ENCODE measurements at places on chromosomes 6 and 20.

DNA sequence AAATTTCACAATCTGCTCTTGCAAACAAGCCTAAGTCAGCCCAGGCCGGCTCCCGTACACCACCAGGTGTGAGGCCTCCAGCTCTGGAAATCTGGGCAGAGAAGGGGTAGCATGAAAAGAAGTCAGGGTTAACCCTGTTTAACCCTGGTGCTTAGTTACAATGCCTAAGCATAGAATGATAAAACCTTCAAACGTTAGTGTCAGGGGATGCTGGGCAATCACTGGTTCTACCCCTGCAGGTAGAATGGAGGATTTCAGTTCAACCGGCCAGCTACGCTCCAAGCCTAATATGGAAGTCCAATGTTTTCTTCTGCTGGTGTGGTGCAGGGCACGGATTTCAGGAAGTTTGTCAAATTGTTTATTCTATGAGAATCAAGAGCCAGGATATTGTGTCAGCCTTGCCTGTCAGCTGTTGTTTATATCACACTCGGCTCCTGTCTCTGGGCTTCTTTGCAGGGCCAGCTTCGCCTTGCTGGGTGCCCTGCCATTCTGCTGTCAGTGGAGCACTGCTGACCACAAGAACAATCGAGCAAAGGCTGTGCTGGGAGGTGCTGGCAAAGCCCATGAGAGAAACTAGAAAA lies 20.2 kb upstream of the CD93 start:
- DNase-seq: no peak

DNA sequence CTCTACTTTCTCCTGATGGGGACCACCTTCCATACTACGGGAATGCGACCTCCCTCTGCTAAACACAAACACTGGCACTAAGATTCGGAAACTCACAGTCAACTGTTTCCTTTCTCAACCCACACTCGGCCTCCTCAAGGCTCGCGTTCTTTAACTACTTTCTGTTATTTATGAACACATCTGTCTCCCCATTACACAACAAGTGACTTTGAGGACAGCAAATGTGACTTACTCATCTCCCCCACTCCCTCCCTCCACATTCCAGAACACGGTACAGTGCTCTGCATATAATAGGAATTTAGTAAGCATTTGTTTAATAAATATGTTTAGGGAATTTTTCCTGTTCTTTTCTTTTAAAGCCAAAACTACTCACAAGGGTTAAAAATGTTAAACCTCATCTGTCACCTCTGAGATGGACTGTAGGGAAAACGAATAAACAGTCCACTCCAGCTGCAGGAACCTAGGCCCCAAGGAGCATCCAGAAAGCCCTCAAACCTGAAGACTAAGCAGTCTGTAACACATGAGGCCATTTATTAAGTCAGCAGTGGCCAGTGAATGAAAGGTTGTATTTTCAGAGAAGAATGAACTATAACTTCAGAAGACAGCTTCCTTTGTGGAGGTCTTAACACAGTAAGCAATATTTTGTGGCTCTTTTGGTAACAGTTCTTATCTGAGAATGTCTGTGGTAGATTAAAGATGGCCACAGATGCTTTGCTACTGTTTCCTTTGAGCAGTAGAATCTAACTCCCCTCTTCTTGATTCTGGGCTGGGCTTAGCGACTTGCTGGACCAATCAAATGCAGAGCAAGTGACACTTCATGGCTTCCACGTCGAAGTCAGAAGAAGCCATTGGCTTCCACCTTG lies 209.6 kb upstream of the DTNBP1 start:
- no peak for DNase-seq

- DNase-seq: peak; percentile 5
Measured at GRCh38 chr6:96391776-96392360, 129.7 kb upstream of the UFL1 start.

DNA sequence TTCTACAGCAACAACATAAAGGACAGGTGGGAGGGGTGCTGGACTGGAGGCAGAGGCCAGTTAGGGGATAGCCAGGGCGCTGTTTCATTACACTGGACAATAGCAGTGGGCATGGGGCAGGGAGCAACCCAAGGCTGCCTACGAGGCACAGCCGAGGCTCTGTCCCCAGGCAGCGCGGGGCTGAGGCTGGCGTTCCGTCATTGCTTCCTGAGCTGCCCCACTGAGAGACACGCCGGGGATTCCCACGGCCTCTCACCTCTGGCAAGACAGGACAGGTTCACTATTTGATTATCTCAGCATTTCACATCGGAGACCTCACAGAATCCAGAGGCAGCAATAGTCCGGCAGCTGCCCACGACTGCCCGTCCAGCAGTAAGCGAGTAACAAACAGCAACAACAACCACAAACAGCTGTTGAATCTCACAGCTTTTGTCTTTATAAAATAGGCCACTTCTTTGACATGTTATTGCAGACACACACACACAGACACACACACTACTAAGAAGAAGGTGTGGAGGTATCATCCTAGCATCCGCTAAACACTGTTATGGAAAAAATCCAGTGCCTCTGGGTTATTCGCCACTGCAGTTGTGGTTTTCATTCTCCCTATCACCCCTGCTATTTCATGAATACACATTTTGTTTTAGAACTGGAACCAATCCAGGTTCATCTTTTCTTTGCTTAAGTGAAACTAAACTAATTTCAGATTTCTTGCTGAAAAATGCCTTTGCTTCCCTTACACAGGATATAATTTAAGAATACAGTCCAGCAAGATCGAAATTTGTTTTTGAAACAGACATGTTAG lies 19.5 kb downstream of the KIF25 start:
- DNase-seq: no peak

GRCh38 chr6:113625850-113626249 lies 231.3 kb upstream of the MARCKS start:
- no peak for DNase-seq

DNA sequence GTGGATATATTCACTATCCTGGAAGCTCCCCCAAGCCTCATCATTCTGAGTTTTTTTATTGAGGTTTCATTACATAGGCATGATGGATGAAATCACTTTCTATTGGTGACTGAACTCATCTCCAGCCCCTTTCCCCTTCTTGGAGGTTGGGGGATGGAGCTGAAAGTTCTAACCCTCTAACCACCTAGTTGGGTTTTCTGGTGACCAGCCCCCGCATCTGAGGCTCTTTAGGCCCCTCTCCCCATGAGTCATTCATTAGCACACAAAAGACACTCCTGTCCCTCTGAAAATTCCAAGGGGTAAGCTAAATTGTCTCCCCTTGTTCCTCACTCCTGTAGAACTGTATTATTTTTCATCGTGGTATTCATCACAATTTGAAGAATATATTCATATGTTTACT lies 33.3 kb downstream of the GFRA4 start:
- no peak for DNase-seq

- peak; percentile 39 for DNase-seq
Measured at GRCh38 chr6:34182751-34183531, 37.1 kb upstream of the GRM4 start.

GRCh38 chr6:118188561-118188960 lies 281.5 kb downstream of the SLC35F1 start:
- no peak for DNase-seq

DNA sequence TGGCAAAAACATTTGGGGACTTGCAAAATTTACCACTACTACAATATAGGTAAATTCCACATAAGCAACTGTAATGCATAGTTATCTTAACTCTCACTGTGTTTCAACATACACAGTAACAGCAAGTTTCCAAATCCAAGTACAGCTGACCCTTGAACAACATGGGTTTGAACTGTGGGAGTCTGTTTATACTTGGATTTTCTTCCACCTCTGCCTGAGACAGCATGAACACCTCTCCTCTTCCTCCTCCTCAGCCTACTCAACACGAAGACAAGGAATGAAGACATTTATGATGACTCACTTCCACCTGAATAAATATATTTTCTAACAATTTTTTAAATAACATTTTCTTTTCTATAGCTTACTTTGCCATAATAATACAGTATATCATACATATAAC lies 25.6 kb downstream of the MAN1A1 start:
- no peak for DNase-seq

DNA sequence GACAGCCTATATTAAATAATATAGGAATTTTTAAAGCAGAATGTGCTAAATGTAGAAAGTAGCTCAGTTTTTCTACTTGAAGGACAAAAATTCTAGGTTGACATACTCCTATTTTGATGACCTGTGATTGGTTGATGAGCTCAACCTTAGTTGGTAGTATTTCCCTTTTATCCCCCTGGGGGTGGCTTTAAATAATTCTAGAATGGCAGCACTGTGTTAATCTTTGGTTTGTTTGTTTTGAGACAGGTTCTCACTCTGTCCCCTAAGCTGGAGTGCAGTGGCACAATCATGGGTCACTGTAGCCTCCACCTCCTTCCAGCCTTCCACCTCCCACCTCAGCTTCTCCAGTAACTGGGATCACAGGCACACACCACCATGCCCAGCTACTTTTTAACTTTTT lies 29.2 kb downstream of the FARS2 start:
- DNase-seq: no peak

DNA sequence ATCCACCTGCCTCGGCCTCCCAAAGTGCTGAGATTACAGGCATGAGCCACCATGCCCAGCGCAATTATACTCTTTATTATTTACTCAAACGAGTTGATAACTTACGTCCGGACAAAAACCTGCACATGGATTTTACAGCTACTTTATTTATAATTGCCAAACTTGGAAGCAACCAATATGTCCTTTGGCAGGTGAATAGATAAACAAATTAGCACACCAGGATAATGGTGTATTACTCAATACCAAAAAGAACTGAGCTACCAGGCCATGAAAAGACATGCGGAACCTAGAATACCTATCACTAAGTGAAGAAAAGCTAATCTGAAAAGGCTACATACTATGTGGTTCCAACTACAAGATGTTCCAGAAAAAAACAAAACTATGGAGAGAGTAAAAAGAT lies 168.1 kb downstream of the ASCC3 start:
- DNase-seq: no peak

DNA sequence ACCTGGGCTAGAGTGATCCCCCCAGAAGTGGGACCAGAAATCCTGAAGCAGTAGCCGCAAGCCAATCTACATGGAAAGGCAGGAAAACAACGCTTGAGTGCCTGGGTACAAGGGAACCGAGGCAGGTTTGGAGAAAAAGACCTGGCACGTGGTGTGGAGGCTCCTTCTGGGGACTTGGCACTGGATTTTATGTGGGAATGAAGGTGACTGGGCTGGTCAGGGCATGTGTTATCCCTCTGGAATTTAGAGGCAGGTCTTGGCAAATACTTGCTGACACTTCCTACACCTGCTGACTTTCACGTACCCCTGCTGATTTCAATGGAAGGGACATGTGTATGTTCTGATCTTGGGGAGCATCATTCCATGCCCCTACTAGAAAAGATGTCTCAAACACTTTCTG lies 25.0 kb upstream of the FAM217A start:
- no peak for DNase-seq

- peak; percentile 24 for DNase-seq
Measured at GRCh38 chr6:87700397-87701343, 1.4 kb downstream of the AKIRIN2 start.

- DNase-seq: no peak
Measured at GRCh38 chr6:133546098-133546497, 304.9 kb downstream of the EYA4 start.

DNA sequence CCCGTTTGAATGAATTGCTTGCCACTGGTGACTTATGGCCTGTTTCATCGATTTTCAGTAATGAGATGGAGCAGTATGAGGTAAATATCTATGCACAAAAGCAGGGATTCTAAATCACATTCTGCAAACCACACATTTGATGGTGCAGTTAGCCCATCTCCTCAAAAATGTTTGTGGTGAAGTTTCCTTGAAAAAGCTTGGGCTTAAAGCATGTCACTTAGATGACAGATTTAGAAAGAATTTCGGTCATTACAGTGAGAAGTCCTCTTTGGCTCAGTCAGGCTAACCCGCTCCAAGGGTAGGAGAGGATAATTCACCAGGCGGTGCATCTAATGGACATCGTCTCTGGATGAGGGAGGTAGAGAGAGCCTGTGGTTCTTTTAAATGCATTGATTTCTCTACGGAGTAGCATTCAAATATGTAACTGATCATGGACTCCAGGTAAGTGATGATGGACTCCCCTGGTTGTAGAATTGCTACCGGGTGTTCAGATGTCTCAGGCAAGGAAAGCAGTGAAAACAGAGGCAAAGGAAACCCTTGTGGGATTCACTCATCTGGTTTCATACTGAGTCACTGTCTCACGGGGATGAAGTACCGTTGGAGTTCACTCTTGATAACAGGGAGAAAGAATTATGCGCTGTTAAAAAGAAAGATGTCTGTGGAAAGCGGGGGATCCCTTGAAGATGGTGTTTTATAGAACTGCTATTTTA lies 65.3 kb downstream of the AIG1 start:
- no peak for DNase-seq

DNA sequence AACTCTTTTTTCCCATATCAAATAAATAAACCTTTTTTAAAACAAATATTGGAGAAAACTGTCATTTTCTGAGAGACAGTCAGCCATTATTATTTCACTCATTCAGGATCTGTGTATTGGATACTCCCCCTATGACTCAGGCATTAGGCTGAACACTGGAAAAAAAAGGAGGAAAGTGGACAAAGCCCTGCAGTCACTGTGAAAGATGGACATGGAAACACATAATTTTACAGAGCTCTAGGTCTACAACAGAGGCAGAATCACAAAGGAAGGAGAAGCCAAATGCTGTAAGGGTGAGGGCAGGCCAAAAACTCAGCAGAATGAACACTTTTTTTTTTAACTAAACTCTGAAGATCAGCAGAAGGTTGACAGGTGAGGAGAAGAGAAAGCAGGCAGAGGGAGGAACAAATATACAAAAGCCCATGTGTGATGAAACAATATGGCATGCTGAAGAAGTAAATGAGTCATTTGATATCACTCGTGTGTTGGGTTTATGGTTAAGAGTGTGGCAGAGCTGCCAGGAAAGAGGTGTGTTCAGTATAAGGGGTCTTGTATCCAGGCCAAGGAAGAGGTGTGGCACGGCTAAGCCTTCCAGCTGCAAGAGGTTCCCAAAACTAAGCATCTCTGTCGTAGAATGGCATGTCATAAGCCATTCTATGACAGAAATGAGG lies 39.1 kb downstream of the EPB41L2 start:
- no peak for DNase-seq

- no peak for DNase-seq
Measured at GRCh38 chr20:38161412-38161774, 3.7 kb downstream of the TGM2 start.

DNA sequence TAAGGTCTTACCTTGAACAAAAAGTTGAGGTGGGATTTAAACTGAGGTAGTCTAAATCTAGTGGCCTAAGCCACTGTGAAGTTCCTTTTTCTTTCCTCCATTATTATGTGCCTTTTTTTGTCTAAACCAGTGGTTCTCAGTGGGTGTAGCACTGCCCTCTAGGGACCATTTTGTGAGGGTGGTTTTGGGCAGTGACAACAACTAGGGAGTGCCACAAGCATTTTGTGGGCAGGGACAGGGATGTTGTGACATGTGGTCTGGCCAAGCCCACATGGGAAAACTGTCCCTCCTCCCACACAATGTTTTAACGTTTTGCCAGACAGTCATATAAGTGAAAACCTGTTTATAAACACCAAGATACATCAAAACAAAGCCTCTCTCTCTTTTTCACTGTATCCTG lies 899.4 kb upstream of the FLRT3 start:
- no peak for DNase-seq

DNA sequence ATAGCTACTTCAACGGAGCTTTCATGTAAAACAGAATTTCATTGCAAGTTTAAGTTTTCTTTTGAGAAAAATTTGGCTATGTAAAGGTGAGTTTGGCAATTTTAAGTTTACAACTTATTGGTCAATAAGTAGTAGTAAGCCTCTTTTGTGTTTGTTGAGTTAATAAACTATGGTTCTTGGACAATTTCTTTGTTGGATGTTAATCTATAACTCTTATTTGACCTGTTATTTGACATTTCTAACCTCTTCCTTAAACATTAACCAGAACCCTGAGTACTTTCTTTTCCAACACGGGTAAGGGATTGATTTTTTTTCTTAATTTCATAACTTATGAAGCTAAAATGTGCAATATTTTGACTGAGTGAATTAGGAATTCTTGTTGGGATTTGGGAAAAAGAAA lies 354.4 kb downstream of the PRKN start:
- no peak for DNase-seq

Data from stimulated activated CD8-positive, alpha-beta memory T cell treated with anti-CD3 and anti-CD28 coated beads, Interleukin-7, amount 100 ng/mL, for 48 hours (primary cell).